ENCODE measurements at places on chromosomes 12 and 14. TPM values are rescaled to one million over a fixed set of nuclear protein-coding genes. Genes with fewer than 3 reads are reported as not detected.

CPNE6 gene
- total RNA-seq: not detected

PLCZ1 gene
- total RNA-seq: not detected

KRT76 gene
- total RNA-seq: not detected

DIO2 gene
- 14.1 TPM for total RNA-seq

AMDHD1 gene
- total RNA-seq: 0.14 TPM

ZFYVE26 gene
- total RNA-seq: 15.4 TPM

RNFT2 gene
- total RNA-seq: 1.3 TPM

PALS1 gene
- total RNA-seq: 28.2 TPM

FIGNL2 gene
- total RNA-seq: under 0.01 TPM

PZP gene
- total RNA-seq: not detected

MED13L gene
- 58.5 TPM for total RNA-seq

HOXC12 gene
- total RNA-seq: not detected

DIO3 gene
- total RNA-seq: under 0.01 TPM

ALX1 gene
- 2.5 TPM for total RNA-seq

IAPP gene
- not detected for total RNA-seq

PXMP2 gene
- total RNA-seq: 16.8 TPM

SERPINA6 gene
- not detected for total RNA-seq

TMCC3 gene
- 0.71 TPM for total RNA-seq

LHX5 gene
- total RNA-seq: not detected

SMIM41 gene
- 9.8 TPM for total RNA-seq

GLI1 gene
- 0.18 TPM for total RNA-seq

HOMEZ gene
- total RNA-seq: 6.1 TPM

IL22 gene
- total RNA-seq: not detected

PSMD9 gene
- total RNA-seq: 77.2 TPM

CIROP gene
- under 0.01 TPM for total RNA-seq

BMAL2 gene
- 21.4 TPM for total RNA-seq

HAL gene
- under 0.01 TPM for total RNA-seq

SERPINA10 gene
- total RNA-seq: not detected

HVCN1 gene
- total RNA-seq: 8.5 TPM

ACVRL1 gene
- total RNA-seq: 19.8 TPM

SERPINA3 gene
- total RNA-seq: 8.0 TPM

ERBB3 gene
- 0.28 TPM for total RNA-seq

Data from smooth muscle cell of bladder (primary cell).